ENCODE measurements at places on chromosomes 6 and 20.

GRCh38 chr20:48841875-48842529 lies 14.2 kb upstream of the PREX1 start:
- DNase-seq: no peak

DNA sequence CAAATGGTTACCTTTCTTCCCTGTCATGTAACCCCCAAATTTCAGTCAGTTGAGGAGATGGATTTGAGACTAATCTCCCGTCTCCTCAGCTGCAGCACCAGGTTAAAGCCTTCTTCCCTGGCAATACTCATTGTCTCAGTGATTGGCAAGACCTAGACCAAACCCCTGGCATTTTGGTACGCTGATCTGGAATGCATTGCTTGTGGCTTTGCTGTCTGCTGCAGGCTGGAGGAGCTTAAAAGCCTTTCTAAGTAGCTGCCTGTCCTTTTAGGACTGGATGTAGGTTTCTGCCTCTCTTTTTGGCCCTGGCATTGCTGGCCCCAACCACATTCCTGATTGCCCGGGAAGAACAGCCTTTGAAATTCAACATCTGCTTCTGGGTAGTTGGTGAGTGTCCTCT lies 729.6 kb upstream of the GJE1 start:
- no peak for DNase-seq

GRCh38 chr20:1489764-1490436 lies 1.3 kb downstream of the SIRPB2 start:
- DNase-seq: no peak

DNA sequence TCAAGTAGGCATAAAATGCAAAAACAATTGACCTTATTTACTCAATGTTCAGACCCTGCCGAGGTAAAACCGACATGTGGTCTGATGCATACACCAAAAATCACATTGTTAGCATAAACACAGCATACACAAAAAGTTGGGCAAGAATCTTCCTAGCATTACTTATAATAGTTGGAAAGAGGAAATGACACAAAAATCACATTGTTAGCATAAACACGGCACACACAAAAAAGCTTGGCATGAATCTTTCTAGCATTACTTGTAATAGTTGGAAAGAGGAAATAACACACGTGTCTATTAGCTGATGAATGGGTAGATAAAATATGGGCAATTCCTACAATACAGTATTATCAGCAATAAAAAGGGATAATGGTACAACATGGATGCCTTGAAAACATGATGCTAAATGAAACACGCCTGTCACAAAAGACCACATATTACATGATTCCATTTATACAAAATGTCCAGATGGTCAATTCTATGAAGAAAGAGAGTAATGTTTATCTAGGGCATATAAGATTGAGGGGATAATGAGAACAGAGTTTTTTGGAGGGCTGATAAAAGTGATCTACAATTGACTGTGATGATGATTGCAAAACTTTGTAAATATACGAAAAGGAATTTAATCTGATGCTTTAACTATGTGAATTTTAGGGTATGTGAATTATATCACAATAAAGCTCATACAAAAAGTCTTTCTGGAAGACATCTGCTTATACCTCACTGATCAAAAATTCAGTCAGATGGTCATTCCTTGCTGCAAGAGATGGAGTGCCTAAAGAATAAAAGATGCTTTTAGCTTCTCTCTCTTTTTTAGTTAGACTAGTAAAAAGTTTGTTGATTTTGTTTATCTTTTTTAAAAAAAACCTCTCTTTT lies 1019.5 kb upstream of the CITED2 start:
- no peak for DNase-seq

GRCh38 chr20:62354031-62354808 lies 12.9 kb downstream of the LAMA5 start:
- peak; percentile 59 for DNase-seq

DNA sequence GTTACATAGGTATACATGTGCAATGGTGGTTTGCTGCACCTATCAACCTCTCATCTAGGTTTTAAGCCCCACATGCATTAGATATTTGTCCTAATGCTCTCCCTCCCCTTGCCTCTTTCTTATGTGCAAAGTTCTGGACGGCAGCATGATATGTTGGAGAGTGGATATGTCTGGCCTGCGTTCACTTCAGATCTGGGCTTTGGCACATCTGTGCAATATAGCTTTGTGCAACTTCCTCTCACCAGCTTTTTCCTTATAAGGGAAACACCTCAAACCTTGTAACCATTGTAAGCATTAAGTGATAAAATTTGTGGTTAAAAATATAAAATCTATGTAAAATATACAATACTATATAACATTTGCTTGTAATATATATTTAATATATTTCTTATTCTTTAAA lies 288.0 kb downstream of the PHACTR1 start:
- DNase-seq: no peak

GRCh38 chr6:5191222-5191621 lies 69.5 kb downstream of the LYRM4 start:
- DNase-seq: no peak

GRCh38 chr6:139981768-139982181 lies 607.3 kb upstream of the CITED2 start:
- DNase-seq: no peak

DNA sequence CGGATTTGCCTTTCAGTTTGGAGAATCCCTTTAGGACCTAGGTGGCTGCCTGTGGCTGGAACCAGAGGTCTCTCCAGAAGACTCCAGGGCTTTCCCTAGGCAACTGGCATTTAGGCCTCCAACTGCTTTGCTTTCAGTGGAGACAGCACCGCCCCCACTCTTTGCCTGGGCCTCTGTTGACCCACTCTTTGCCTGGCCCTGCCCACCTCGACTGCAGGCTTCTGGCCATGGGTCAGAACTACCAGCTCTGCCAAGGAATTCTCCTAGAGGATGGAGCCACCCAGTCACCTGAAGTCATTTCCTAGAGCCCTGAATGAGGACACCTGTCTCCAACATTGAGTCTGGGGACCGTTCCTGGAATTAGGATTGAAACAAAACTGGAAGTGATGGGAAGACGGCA lies 439.0 kb upstream of the CDH4 start:
- no peak for DNase-seq

GRCh38 chr6:3527651-3527977 lies 70.8 kb upstream of the SLC22A23 start:
- no peak for DNase-seq

- no peak for DNase-seq
These were observed 1.0 kb downstream of the MCM9 start for GRCh38 chr6:118933855-118934460.

GRCh38 chr6:35638679-35639078 lies 50.0 kb downstream of the FKBP5 start:
- no peak for DNase-seq

GRCh38 chr6:88124925-88125557 lies 41.1 kb downstream of the CNR1 start:
- DNase-seq: no peak

DNA sequence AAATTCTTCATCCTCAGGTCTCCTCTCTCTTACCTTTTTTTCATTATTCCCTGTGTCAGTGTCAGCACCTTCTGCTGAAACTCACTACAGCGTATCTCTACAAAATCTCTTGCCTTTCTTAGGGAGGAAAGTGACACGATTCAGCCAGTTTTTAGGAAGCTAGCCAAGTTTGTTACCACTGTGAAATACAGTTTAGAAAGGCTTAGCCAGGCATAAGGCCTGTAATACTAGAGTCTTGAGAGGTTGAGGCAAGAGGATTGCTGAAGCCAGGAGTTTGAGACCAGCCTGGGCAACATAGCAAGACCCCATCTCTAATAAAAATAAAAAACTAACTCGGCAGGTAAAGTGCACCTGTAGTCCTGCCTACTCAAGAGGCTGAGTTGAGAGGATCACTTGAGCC lies 16.7 kb downstream of the TAB2 start:
- DNase-seq: no peak

- DNase-seq: no peak
These were observed 546 bp downstream of the CRNKL1 start for GRCh38 chr20:20051767-20052073.

DNA sequence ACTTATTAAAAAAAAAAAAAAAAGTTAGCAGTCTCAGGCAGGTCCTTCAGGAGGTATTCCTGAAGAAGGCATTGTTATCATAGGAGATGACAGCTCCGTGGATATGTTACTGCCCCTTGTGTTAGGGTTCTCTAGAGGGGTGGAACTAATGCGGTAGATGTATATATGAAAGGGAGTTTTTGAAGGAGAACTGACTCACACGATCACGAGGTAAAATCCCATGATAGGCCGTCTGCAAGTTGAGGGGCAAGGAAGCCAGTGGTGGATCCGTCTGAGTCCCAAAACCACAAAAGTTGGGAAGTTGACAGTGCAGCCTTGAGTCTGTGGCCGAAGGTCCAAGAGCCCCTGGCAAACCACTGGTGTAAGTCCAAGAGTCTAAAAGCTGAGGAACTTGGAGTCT lies 103.4 kb downstream of the TULP4 start:
- DNase-seq: no peak

DNA sequence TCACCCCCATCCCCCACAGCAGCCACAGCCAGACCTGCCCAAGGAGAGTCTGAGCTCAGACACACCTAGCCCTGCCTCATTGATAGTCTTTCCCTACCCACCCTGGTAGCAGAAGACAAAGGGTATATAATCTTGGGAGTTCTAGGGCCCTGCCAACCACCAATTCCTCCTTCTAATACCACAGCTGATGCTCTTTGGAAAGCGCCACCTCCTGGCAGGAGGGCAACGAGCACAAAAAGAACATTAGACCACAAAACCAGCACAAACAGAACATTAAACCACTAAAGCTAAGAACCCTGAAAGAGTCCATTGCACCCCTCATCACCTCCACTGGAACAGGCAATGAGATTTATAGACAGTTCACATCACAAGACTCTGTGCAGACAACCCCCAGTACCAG lies 195.8 kb upstream of the FUT9 start:
- DNase-seq: no peak

- no peak for DNase-seq
These were observed 21.0 kb downstream of the CEP43 start for GRCh38 chr6:167020206-167020605.

- no peak for DNase-seq
These were observed 123.0 kb upstream of the LAMA2 start for GRCh38 chr6:128759901-128760300.

- no peak for DNase-seq
These were observed 22.9 kb upstream of the SIM1 start for GRCh38 chr6:100487638-100488037.

DNA sequence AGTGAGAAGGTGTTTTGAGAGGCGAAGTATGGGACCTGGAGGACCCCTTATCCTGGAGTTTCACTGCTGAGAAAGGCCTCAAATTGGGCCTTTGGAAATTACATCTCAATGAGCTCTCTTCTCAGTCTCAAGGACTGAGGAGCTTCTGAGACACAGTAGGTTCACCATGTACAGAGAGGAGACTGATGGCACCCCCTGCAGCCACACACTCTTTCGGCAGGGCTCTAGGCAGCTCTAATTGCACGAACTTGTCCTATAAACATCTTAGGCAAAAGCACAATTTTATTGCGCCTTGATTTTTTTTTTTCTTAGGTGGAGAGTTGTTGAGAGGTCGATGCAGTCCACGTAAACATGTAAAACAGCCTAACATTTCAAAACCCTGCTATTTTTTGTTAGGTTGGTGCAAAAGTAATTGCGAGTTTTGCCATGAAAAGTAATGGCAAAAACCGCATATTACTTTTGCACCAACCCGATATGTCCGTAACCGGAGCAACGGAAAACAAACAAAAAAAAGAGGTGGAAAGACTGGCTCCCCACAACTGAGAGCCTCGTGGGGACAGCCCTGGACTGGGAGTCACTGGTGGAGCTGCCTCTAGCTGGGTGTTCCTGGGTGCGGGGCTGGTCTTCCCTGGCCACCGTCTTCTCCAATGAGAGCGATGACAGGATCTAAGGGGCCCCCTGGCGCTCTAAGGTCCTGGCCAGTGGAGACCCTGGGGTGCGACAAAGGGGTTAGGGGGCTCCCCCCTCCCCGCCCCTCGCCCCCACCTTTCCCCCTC lies 84.0 kb upstream of the EYA2 start:
- no peak for DNase-seq

- DNase-seq: no peak
These were observed 45.4 kb upstream of the SNRPB2 start for GRCh38 chr20:16684416-16684815.

DNA sequence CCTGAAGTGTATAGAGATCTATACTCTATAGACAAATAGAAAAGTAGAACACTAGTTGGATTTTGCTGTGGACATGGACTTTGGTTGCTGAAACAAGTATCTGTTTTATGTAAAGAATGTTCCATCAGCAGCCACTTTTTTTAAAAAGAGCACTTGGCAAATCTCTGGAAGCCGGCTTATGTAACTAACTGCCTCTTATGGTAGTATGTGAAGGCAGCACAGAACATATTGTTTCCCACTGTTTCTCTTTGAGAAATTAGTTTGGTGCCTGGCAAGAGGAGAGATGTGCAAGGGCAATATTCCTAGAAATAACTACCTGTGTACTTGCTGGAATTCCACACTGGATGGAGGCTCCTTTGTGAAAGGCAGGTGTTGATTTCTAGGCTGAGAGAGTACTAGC lies 242.3 kb upstream of the PREP start:
- DNase-seq: no peak

DNA sequence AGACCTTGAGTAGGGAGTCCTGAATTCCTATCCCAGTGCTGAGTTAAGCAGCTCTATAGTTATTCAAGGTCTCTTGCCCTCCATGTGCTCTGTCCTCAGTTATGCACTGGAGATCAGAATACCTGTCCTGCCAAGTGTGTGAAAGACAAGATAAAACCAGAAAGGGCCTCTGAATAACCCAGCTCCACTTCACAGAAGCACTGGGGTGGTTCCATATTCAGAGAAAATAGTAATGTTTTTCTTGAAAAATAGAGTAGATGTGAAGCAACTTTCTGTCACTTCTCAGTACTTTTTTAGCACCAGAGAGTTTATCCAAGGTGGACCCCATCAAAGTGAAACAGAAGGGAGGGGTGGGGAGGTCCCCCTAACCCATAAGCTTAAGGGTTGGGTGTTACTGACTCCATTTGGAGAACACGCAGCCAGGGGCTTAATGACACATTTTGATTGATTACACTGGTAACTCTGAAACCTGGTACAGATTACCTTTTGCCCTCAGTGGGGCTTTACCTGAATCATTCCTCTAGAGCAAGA lies 509.8 kb upstream of the JARID2 start:
- DNase-seq: no peak

- DNase-seq: no peak
These were observed 92.8 kb upstream of the FAM184A start for GRCh38 chr6:119171088-119171841.

DNA sequence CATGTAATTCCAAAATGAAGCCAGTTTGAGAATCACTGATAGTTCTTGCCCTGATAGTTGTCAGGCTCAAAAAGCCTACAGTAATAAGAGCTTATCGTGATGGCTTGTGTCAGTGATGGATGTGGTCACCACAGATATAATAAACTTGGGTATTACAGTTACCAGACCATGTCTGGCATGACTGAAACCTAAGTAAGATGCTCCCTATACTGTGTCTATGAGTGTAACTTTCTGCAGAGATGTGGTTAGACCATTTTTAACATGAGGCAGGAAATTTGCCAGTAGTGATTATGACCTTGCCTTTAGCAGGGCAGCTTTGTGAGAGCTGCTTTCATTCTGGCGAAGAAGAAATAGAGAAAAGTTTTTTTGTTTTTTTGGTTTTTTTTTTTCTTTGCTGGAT lies 90.2 kb downstream of the ANKS1A start:
- DNase-seq: no peak

GRCh38 chr6:152167641-152168603 lies 360.4 kb downstream of the ESR1 start:
- no peak for DNase-seq

Measured in SK-N-SH (cell line).